ENCODE measurements at places on chromosomes 4 and X.

- no peak for DNase-seq
Measured at GRCh38 chr4:164725066-164725465, 28.9 kb upstream of the SMIM31 start.

DNA sequence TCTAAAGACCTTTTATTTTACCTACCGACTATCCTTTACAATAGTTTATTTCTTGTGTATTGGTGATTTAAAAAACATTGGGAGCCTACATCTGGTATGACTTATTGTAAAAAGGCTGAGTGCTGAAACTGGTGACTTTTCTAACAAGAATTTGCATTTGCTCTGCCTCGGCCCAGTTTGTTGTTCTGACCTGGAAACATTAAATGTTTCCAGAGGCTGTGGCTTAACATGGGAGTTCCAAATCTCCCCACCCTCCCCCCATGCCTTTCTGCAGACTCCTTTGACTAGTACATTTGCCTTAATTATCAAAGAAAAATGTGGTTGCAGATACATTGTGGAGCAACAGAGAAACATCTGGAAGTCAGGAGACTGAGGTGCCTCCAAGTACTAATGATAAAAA, 39.8 kb downstream of the SPCS3 start:
- DNase-seq, result no peak

DNA sequence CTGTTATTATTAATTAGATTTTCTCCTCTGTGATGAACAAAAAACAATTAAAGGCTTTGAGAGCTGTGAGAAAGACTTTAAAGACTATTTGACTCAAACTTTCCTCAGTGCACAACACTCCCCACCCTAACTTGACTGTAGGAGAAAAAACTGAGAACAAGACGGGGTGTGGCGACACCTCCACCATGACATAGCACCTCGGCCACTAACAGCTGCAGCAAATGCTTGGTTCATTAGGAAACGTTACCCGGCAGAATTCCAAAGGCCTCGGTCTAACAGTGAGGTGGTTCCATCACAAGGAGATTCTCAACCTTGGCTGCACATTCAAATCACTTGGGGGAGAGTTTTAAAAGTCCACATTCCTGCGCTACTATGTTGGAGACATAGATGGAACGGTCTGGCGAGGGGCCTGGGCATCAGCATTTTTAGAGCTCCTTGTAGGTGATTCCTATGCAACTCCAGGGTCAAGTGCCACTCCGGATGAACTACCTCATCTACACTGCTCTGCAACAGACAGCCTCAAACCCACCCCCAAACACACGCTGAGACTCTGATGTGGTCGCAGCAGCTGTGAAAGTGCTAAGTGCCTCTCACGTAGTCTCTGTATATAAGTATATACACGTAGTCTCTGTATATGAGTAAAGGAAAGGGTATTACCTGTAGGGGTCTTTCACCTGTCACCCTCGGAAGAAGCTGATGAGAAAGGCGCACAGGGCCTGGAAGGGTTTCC, 1.0 kb downstream of the FGFBP2 start:
- DNase-seq, result no peak

GRCh38 chr4:186685767-186686183, 37.9 kb downstream of the FAT1 start:
- no peak for DNase-seq

DNA sequence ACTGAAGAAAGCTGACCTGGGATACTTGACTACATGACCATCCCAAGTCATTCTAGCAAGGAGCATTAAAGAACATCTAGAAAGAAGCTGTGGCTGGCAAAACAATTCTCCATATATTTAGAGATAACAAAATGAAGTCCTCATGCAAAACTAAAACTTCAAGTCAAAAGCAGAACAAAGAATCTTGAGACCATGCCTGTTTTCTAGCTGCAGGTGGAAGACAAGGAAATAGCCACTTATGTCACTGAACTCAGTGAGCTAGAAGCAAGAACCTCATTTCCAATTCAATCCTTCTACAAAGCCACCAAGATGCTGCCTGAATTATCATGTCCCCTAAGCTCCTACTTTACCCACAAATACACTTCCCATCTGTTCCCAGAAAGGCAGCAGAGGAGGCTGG, 13.8 kb downstream of the USP46 start:
- DNase-seq, result no peak

GRCh38 chr4:149951152-149951900, 126.9 kb upstream of the DCLK2 start:
- DNase-seq, result no peak

DNA sequence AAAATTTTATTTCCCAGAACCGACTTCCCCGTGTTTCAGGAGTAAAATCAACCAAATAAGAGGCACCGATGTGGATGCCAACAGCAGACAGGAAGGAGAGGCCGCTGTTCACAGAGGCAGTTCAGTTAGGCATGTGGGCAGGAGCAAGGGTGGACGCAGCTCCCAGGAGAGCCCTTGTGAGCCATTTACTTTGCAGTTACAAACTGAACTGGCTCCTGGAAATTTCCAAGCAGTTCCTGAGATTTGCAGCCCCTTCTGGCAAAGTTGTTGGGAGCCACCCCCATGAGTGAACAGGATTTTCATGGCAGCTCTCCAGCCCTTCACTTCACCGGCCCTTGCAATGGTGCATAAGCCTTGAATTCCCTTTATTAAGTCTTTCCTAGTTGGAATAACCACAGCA, 189.1 kb downstream of the AFAP1 start:
- no peak for DNase-seq

GRCh38 chr4:42928582-42928981, 36.1 kb downstream of the GRXCR1 start:
- no peak for DNase-seq

DNA sequence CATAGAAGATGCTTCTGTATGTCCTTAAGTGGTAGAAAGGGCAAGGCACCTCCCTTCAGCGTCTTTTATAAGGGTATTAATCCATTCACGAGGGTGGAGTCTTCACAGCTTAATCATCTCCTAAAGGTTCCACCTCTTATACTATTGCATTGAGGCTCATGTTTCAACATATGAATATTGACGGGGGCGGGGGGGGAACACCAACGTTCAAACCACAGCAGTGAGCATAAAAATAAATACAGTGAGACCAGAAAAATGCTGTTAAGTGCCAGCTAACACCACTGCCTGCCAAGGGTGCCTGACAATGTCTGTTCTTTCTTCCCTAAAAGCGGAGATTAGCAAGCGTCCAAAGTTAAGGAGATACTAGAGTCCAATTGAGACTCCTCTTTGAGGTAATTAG, 323.3 kb downstream of the STK32B start:
- DNase-seq, result no peak

- DNase-seq, result no peak
Measured at GRCh38 chrX:87515836-87516235, 1.8 kb upstream of the KLHL4 start.

GRCh38 chrX:45322382-45322781, 121.7 kb upstream of the DIPK2B start:
- DNase-seq, result no peak

GRCh38 chrX:13151828-13152517, 107.6 kb upstream of the FAM9C start:
- no peak for DNase-seq

GRCh38 chrX:11401966-11402365, 108.8 kb downstream of the AMELX start:
- DNase-seq, result no peak

DNA sequence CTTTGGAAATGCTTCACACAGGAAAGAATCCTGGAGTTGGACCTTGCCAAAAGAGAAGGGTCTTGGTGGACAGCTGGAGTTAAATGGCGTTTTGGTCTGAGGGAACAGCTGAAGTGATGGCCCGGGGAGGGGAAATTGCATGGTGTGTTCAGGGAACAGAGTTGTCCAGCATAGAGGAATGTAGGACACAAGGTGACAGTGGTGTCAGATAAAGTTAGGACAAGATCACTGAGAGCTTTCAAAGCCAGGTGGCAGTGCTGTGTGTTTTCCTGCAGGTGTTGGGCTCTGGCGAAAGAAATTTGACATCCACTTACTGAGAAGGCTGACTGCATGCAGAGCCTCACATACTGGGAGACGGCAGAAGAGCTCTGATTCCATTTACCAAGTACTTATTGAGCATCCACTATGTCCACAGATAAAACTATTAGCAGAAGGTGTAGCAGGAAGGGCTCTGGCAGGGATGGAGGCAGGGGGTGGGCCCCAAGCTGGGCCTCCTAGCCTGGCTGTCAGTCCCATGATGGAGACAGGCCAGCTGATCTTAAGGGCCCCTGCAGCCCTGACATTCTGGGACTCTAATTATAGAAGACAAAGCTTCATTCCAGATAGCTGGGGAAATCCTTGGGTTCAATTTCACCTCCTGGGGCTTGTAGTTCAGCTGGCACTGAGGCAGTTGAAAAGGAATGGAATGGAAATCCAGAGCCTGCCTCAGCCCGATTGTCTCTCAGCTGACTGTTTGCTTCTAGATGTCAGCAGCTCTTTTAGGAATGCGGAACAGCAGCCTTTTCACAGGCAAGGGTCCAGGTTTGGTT, 150.2 kb upstream of the MAMLD1 start:
- DNase-seq, result no peak

- DNase-seq, result no peak
Measured at GRCh38 chr4:124065422-124065821, 647.1 kb downstream of the ANKRD50 start.

GRCh38 chrX:118718737-118719136, 8.7 kb upstream of the IL13RA1 start:
- no peak for DNase-seq

DNA sequence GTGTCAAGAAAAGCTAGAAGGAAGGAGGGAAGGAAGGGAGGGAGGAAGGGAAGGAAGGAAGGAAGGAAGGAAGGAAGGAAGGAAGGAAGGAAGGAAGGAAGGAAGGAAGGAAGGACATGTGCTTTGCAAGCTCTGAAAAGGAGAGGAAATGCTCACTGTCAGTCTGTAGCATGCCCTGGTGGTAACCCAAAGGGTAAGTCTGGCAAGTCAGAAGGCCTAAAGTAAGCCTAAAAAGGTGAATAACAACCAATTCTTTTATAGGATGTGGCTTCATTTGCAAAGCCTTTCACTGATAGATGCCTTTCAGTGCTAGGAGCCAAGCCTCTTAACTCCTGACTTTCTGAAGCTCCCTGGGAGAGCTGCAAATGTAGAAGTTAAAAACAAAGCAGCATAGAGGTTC, 542.6 kb downstream of the CFAP47 start:
- no peak for DNase-seq
